ENCODE measurements at places on chromosomes 5 and 9.
A peak's percentile ranks its signal among the peaks of the same experiment; 100 is the strongest.

DNA sequence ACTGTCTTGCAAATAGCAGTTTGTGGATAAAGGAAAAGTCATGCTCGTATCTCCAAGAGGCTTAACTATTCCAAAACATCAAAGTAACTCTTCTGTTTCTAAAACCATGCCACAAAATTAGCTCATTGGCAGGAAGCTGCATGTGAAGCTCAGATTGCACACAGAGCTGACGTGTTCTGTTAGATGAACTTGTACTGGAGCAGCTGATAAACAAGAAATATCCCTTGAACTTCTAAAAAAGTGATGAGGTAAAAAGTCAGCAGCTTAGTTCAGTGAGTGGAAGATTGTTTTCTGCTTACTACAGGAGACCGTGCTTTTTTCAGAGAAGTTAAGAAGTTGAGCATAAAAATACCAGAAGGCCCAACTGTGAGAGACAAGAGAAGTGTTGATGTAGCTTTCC is 113.2 kb downstream of the SLC12A2 start:
- no peak for DNase-seq

DNA sequence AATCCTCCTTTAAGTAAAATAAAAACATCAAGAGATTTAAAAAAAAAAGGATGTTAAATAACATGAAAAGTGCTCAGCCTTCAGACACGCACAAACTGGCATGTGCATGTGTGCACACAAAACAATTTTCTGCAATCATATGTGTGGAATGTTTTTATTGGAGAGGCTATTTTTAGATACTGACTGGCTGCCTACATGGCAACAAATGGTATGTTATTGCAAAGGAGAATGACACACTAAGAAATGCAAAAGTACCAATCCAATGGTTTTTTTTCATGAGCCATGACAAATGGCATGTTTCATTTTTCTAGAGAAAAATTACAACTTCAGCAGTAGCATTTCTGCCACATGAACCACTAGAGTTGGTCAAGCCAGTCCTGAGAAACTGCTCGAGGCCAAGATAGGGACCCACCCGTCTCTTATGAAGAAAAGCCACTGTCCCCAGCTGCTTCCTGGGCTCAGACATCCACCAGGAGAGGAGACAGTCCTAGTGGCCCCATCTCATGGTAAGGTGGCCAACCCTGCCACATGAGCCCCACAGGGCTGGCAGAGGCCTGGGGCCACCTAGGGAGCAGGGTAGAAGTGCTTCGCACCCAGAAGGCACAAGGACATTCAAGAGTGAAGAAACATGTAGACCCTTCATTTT is 116.4 kb downstream of the MYO10 start:
- DNase-seq = no peak

- DNase-seq = no peak
Observed at GRCh38 chr9:75452512-75452911, 364.2 kb downstream of the OSTF1 start.

GRCh38 chr5:169906745-169907649 is 73.3 kb downstream of the INSYN2B start:
- DNase-seq = no peak

- DNase-seq = no peak
Observed at GRCh38 chr5:13985731-13986418, 41.4 kb upstream of the DNAH5 start.

GRCh38 chr5:56950626-56951125 is 1.2 kb downstream of the MIER3 start:
- DNase-seq = peak; percentile 57

Measured in midbrain (tissue), 1 donor.